ENCODE measurements at places on chromosomes 13 and 19.

DNA sequence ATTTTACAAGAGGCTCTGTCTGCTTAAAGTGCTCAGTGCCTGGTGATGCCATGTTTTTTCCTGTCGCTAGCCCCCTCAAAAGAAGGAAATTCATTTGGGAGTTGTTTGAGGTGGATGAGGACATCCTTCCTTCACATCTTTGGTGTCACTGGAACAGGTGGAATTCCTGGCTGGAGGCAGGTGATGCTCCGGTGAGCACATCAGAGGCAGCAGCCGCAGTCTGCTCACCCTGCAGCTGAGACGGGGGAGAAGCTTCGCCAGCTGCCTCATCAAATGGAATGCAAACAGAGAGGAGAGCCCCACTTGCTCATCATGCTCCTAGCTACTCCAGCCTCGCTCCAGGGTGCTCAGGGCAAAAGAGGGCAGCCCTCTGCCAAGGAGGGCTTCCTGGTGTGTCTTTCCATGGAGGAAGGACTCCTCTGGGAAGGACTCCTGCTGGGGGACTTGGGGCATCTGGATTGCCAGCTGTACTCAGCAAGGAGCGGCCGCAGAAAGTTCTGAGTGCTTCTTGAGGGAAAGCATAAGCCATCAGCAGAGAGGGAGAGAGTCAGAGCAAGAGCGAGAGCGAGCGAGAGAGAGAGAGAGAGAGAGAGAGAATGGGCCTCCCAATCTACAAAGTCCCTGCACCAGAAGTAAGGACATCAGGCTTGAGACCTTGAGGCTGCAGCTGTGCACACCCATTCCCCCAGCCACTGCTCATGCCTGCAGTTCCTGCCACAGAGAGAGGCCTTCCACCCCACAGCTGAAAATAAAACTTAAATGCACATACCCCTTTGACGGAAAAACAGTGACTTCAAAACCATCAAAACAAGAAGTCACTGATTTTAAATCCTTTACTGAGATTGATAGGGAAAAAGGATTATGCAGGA, 74.3 kb upstream of the UBL3 start:
- no peak for DNase-seq

GRCh38 chr13:60164234-60164889, 634 bp upstream of the DIAPH3 start:
- no peak for DNase-seq

- DNase-seq: no peak
Measured at GRCh38 chr13:49319951-49320350, 72.2 kb downstream of the CDADC1 start.

DNA sequence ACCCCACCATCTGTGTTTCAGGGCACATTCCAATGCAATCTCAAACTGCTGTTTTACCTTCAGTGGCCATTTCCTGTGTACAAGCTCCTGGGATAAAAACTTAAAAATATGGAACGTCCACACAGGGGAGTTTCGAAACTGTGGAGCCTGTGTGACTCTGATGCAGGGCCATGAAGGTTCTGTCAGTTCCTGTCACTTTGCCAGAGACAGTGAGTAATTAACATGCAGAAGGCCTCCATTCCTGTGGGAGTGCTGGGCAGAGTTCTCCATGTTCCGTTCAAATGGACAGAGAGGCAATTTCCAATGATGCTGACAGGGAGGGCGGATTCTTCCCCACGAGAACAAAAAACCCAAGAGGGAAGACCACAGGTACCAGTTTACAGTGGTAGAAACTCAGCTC, 24.4 kb downstream of the WDR88 start:
- DNase-seq: no peak

- no peak for DNase-seq
Measured at GRCh38 chr19:12603714-12604113, 6.9 kb downstream of the ZNF490 start.

- no peak for DNase-seq
Measured at GRCh38 chr13:99984461-99985240, 3.1 kb downstream of the ZIC2 start.

DNA sequence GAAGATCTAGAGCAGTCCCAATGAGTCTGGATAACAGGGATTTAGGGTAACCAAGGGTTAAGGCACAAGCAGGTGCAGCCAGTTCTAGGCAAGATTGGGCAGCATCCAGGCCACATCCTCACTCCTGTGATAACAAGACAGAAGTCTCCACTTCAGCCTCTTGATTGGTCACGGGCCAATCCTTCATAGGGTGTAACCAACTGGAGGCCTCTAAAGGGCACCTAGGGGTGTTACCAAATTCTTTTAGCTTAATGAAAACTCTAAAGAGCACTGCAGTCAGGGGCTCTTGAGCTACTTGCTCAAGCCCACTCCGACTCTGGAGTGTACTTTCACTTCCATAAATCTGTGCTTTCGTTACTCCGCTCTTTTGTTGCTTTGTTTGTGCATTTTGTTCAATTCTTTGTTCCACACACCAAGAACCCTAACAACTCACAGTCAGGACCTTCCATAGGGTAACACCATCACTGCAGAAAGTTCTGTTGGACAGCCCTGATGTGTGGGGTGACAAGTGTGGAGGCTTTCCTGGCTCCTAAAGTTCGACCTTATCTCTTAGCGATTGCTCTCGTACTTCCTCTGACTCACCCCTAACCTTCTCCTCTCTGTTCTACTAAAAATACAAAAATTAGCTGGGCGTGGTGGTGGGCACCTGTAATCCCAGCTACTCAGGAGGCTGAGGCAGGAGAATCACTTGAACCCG, 36.1 kb downstream of the ZSWIM9 start:
- no peak for DNase-seq

DNA sequence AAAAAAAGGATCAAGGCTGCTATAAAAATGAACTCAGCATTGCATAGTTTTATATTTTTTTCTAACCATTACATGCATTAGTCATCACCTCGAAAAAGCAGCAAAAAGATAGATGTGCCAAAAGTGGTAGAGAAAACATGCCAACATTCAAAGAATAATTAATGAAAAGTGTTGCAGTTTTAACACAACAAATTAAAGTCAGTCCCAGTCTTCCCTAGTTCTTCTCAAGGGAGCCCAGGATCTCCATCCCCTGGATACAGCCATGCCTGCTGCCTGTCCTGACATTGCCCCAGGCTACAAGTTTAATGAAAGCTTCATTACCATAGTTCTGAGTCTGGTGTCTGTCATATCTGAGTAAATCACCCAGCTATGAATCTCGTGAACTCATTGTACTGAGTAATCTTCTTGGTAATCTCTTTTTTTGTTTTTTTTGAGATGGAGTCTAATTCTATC, 116.6 kb upstream of the KLF12 start:
- no peak for DNase-seq

GRCh38 chr13:72430923-72431322, 296.5 kb downstream of the MZT1 start:
- no peak for DNase-seq

- no peak for DNase-seq
Measured at GRCh38 chr13:110774051-110774450, 60.6 kb downstream of the ING1 start.

DNA sequence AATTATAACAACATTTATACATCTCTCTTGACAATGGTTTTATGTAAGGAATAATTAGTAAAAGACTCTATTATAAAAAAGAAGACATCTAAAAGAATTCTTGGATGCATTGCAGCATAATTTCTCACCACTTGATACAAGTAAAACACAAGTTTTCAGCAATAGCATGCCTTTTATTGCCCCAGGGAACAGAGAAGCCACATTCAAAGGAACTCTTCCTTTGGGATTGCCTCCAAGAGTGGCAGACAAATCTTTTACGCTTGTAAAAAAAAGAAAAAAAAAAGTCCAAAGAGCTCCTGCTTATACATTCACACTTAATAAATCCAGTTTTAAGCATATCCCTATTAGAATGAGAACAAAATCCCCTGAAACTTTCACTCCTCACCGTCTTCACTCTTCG, 2357.8 kb upstream of the PCDH20 start:
- no peak for DNase-seq

DNA sequence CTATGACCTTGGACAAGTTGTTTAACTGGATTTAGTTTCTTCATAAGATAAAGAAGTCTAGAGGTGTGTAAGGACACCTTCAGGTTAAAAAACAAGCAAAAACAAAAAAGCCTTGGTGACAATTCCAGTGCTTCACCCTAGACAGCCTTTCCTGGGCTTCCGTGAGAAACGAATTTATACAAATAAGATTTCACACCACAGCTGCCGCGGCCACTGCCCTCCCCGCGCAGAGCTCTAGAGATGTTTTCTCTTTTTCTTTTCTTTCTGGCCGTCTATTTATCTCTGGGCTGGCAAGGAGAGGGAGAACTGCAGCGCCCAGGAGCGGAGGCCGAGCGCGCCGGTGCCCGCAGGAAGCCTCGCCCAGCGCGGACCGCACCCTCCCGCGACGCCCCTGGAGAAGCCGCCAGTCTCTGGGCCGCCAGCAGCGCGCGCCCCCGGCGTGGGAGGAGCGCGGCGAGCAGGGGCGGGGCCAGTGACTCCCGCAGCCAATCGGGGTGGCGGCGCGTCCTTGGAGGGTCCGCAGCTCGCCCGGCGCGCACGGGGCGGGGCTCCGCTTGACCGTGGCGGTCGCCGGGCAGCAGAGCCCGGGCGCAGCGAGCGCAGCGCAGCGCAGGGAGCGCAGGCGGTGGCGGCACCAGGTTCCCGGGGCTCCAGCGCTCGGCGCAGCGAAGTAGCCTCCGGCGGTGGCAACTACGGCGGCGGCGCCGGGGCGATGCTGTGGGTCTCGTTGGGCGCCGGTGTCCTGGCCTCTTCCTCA, 107.0 kb downstream of the RXFP2 start:
- no peak for DNase-seq

Data from NCI-H2081 treated with DMSO at 0.1 percent for 48 hours (cell line).